ENCODE measurements at places on chromosomes 11 and 22.

DNA sequence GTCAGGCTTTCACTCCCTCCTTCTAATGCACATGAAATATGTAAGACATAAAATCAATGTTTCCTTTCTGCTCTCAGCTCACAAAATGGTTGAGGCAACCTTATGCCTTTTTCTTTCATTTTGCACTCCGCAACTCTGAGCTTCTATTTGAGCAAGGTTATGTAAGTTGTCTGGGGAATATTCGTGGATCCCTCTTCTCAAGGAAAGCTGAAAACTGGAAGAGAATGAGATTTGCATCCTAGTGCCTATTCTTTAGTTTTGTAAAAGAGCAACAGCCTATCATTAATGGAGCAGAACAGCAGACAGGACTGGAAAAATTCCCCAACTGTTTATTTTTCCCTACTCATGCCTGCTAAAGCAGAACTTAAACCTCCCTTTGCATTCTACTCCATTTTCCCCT is 141.7 kb downstream of the FAM76B start:
- DNase-seq = no peak

- no peak for DNase-seq
Measured at GRCh38 chr11:358129-358800, 11.0 kb upstream of the B4GALNT4 start.

DNA sequence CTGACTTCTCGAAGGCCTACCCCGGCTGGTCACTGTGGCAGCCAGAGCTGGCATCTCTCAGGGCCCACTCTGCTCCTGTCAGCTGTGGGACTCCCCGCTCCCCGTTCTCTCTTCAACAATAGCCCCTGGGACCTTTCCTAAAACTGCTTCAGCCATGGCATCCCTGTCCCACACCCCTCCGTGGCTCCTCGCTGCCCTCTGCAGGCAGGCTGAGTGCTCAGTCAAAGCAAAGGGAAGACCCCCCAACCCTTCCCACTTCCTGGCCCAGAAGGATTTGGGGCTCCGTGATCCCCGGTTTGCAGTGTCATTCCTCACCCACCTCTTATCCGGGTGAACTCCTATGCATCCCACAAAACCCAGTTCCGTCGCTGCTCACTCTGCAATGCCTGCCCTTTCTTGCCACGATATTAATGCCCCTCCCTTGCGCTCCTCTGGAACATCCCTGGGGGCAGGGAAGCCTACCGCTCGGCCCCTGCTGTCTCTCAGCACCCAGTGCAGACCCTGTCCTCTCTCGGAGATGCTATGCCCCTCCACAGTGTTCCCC is 1.6 kb upstream of the TH start:
- DNase-seq = no peak

DNA sequence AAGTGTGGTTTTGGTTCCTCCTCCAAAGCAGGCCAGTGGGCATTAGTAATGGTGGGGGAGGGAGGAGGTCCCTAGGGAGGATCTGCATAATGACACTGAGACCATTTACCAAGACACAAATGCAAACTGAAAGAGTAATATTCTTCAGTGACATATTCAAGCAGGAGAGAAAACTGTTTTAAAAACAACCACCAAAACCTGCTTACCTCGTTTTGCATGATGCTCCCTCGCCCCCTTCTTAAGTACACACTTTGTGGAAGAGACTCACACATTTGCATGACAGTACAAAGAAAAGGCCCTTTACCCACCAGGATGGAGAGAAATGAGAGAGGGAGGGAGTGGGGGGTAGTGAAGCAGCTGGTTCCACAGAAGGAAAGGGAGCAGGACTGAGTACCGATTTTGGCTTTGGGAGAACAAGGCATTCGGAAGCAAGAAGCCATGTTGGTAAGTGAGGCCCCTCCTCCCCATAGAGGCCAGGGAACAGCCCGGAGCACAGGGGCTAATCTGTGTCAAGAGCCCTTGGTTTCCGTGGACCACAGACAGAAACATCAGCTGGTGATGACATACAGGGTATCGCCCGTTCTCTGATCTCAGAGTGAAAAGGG is 13.0 kb upstream of the OPCML start:
- DNase-seq = no peak

DNA sequence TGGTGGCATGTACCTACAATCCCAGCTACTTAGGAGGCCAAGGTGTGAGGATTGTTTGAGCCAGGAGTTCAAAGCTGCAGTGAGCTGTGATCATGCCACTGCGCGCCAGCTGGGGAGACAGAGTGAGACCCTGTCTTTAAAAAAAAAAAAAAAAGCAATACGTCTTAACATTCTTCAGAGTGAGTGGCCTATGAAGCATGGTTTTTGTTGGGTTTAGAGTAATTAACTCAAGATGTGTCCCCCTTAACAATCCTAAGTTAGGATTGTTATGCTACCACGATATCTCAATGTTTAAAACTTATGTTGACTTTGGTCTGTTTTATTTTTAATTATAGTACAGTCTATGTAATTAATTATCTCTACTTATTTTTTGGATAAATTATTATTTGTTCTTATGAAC is 156.1 kb downstream of the HIPK3 start:
- DNase-seq = no peak

DNA sequence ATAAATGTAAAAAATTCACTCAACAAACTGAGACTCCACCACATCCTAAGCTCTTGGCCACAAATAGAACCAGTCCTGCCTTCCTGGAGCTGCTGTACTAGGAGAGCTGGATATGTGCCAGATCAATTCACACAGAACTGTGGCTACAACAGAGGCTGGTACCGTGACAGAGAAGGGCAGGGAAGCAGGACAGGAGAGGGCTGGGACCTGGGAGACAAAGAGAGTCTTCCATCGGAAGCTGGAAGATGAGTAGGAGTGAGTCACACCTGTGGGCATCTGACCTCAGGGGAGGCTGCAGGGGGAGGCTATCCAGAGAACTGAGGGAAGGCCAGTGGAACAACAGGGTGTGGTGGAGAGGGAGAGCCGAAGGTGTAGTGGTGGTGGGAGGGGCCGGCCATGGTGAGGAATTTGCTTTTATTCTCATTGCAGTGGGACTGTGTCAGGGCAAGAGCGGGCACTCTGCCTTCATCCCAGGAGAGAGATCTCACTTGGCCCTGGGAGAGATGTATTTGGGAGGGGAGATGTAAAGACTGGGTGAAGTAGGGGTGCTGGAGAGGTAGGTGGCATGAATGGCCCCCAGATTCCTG is 1.9 kb upstream of the LTBP3 start:
- DNase-seq = no peak

- no peak for DNase-seq
Measured at GRCh38 chr11:5597953-5598352, 1.5 kb downstream of the TRIM6 start.

Measured in left renal cortex interstitium (tissue), 4 donors.